Dermis lymphatic vessel endothelial cell (primary cell): ENCODE measurements at places on chromosomes 6 and 20. TPM values are rescaled to one million over a fixed set of nuclear protein-coding genes. Genes with fewer than 3 reads are reported as not detected.

Gene TRIM15
- total RNA-seq, result not detected in 2 replicates

Gene CHRNA4
- 0.09 TPM in 1 of 2 replicates, not detected in the other for total RNA-seq

Gene FBXO5
- total RNA-seq, result 4.4 and 5.6 TPM in 2 replicates

Gene LCA5
- total RNA-seq, result 1.6 and 2.9 TPM in 2 replicates

Gene TGIF2
- 27.5 and 29.4 TPM in 2 replicates for total RNA-seq

Gene CD83
- total RNA-seq, result 0.95 and 3.7 TPM in 2 replicates

Gene COL10A1
- total RNA-seq, result not detected in 2 replicates

Gene NR2E1
- not detected in 2 replicates for total RNA-seq

Gene SLC4A11
- 7.8 and 8.9 TPM in 2 replicates for total RNA-seq

Gene CFAP206
- total RNA-seq, result under 0.01 and 0.26 TPM in 2 replicates

Gene E2F3
- total RNA-seq, result 4.2 and 5.0 TPM in 2 replicates

Gene SERAC1
- total RNA-seq, result 10.0 and 12.2 TPM in 2 replicates

Gene RAB5IF
- total RNA-seq, result 58.3 and 59.5 TPM in 2 replicates

Gene DEFB125
- not detected in 2 replicates for total RNA-seq

Gene HCK
- under 0.01 TPM in 1 of 2 replicates, not detected in the other for total RNA-seq

Gene VSTM2L
- total RNA-seq, result not detected in 2 replicates

Gene LIME1
- 0.86 and 0.87 TPM in 2 replicates for total RNA-seq

Gene EDN3
- total RNA-seq, result not detected in 2 replicates

Gene NRSN1
- total RNA-seq, result not detected in 2 replicates

Gene HIVEP2
- total RNA-seq, result 11.3 and 12.2 TPM in 2 replicates

Gene APOM
- 0.52 and 0.54 TPM in 2 replicates for total RNA-seq
